ENCODE measurements at places on chromosomes 2 and 18.

DNA sequence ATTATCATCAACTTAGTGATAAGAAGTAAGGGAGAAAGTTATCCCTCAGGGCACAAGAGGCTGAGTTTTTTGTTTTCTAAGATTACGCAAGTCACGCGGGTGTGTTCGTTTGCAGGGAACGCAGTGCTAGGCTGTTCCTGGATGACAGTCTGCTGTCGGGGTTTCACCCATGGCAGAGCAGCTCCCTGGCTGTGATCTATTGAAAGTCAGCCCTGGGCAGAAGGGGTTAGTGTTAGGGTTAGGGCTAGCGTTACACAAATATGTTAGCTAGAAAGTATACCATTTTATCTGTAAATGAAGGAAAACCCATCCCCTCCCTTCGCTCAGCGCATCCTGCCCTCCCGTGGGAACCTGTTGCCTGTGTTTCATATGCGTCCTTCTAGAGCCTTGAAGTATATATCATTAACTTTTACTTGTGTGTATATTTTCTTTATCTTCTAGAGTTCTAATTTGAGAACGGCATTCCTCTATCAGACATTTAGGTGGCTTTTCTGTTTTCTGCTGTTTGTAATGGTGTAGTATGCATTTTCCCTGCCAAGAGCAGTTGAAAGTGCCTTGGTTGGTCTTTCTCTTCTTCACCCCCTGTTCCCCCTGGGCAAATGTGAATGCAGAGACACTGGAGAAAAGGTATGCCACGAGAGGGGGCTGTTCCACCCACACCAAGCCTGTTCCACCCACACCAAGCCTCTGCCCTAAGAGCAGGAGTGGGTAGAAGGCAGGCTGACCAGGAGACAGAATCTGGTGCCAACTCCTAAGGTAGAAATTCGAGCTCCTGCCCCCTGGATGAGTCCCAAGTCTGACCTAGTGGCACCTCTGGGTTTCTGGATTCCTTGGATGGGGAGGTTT, 47.0 kb downstream of the ARMC9 start:
- DNase-seq, result no peak

GRCh38 chr2:211204456-211204855, 648.1 kb downstream of the CPS1 start:
- DNase-seq, result no peak

GRCh38 chr2:165655661-165656060, 138.4 kb downstream of the GALNT3 start:
- no peak for DNase-seq

DNA sequence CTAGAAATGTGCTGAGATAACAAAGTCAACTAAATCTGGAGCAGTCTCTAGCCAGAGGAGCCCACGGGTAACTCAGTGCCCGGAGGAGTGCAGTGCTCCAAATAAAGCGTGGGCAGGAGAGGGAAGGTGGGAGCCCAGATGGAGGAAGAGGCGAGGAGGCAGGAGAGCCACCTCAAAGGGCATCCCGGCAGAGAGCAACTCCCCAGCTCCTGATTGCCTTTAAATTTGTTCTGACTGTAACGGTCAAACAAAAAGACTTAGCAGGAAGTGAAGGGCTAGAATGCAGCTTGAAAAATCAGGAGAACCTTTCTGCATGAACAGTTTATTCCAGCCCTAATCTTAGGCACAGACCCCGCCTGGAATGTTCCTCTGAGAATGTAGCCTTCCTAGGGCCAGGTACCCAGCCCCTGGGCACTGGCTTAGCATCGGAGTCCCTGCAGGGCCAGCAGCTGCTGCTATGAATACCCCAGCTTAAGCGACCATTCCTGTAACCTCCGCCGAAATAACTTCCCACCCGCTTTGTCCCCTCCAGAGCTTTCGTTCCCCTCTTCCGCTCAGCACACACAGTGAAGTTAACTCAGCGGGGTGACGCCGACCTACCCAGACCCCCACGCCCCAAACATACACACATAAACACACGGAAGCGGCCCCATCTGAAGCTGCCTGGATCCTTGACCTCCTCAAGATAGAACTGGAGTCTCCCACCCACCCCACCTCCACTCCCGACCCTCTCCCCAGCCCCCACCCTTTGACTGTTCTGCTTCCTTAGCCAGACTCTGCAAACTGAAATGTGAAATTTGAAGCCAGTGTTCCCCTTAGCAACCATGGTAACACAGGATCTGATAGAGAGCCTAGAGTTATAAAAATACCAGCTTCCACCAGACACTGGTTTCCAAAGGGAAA, 123.2 kb downstream of the SMAD7 start:
- peak; percentile 91 for DNase-seq

GRCh38 chr2:180495606-180496005, 484.8 kb upstream of the UBE2E3 start:
- peak; percentile 31 for DNase-seq

GRCh38 chr2:45607701-45608100, 3.4 kb downstream of the SRBD1 start:
- DNase-seq, result peak; percentile 47

DNA sequence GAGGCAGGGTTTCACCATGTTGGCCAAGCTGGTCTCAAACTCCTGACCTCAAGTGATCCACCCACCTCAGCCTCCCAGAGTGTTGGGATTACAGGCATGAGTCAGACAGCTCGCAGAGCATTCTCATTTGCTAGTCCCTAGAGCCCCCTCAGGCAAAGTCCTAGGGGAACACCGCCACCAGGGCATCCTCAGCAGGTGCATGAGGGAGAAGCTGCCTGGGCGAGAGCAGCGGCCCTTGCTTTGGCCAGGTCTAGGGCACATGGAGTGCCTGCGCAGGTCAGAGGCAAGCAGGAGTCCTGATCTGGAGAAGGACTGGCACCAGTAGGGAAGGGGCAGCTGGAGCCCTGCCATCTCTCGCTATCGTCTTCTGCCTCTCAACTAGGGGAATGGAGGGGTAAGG, 32.4 kb downstream of the NGEF start:
- DNase-seq, result no peak

GRCh38 chr2:37005118-37005868, 39.0 kb upstream of the STRN start:
- no peak for DNase-seq

DNA sequence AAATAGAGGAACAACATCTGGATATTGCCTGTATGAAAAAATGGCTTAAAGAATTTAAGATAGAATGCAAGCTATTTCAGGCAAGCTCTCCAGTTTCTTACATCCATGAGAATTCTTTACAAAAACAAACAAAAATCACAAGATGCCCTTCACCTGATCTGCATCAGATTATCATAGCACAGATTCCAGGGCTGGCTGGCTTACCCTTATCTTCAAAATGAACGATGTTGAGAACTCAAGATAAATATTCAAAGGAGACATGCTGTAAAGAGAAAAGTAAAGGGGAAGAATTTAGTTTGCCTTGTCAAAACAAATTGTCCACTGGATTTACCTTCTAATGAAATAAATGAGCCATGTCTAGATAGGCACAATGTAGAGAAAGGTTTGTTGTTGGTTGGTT, 18.7 kb upstream of the SLC40A1 start:
- DNase-seq, result no peak

DNA sequence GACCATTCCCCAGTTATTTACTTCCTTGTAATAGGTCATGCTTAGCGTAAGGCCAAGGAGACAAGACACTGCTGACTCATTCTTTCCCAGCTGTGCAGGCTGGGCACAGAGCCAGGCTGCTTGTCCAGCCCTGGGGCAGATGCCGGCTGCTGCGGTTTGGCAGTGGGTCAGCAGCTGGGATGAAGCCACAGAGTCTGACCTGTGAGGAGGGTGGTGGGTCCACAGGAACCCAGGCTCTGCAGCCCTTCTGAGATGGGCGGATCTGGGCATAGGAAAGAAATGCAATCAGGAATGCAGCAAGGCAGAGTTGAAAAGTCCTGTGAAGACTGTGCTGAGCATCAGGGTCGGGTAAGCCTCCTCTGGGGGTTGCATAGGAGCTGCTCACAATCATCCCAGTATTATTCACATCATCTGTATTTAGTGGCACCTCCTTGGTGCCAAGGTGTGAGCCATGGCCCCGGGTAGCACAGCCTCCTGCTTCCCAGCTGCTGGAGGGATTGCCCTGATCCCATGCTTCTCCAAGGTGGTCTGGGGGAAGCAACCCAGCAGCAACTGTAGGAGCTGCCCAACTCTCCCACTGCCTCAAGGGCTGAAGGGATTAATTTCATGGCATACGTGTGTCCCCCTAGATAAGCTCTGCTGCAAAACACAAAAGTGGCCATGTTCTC, 139.0 kb downstream of the DDX1 start:
- peak; percentile 90 for DNase-seq

DNA sequence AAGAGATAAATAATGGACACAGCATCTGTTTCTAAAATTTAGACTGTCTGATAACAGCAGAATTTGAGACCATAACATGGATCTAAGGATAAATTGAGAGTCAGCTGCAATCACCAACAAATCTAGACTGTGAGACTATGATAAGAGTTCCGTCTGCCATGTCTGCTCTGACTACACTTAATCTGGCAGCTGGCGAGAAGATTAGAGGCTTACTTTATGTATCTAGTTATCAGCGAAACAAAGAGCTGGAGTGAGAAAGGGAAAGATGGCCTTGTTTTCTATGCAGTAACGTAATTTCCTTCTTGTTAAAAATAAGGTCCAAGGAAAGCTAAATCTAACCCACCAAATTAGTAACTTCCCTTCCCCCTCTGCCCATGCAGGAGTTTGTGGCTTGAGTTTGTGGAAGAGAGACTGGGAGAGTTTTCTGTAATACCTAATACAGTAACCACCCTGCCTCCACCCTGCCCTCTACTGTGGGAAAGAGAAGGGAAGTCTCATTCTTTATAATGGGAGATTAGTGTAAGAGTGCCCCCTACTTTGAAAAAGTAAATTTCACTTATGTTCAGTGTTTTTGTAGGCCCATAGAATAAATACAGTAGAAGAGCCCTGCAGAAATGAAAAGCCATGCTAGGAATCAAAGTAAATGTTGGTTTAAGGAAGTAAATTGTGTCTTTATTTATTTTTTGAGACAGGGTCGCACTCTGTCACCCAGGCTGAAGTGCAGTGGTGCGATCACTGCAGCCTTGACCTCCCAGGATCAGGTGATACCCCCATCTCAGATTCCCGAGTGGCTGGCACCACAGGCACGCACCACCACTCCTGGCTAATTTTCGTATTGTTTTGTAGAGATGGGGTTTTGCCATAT, 27.5 kb downstream of the EML4 start:
- no peak for DNase-seq

- no peak for DNase-seq
These were observed 50.5 kb upstream of the ST8SIA3 start for GRCh38 chr18:57301573-57302559.

All from osteoblast (primary cell).